ENCODE measurements at places on chromosomes 3 and 15.
A peak's percentile ranks its signal among the peaks of the same experiment; 100 is the strongest.

DNA sequence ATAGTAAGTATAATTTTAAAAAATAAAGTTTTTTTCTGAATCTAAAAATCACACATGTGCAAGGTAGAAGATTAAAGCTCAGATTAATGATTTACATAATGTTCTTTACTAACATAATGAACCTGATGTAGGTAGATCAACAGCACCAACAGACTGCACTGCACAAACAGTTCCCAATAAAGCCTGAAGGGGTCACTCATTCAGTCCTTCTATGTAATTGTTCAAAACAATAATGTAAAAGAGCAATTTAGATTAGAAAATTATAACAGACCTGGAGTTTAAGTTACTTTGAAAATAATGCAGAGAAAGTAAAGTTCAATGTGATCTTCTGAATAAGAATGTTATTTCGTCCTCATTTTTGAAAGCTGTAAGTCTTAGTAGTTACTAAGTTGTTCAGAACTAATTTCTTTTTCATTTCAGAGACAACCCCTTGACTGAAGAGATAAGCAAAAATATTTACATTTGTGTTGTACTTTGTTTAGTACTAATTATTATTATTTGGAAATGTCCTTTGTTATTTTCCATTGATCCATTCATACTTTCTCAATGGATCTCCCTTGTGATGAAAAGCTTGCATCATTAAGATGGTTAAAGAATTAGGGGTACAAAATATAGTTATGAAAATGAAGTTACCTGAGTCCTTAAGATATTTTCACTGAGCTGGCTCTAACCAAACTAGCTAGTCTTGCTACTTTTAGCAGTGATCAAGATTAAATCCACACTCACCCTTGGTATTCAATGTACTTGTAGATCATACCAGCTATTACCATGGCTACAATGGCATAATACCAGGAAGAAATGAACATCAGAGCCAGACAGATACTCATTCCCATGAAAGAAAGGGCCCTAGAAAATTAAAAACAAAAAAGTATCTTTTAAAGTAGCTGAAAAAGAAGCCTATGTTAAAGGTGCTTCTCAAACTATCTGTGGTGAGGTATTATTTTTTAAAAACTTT lies 16.8 kb downstream of the EMC4 start:
- peak; percentile 23 for DNase-seq

DNA sequence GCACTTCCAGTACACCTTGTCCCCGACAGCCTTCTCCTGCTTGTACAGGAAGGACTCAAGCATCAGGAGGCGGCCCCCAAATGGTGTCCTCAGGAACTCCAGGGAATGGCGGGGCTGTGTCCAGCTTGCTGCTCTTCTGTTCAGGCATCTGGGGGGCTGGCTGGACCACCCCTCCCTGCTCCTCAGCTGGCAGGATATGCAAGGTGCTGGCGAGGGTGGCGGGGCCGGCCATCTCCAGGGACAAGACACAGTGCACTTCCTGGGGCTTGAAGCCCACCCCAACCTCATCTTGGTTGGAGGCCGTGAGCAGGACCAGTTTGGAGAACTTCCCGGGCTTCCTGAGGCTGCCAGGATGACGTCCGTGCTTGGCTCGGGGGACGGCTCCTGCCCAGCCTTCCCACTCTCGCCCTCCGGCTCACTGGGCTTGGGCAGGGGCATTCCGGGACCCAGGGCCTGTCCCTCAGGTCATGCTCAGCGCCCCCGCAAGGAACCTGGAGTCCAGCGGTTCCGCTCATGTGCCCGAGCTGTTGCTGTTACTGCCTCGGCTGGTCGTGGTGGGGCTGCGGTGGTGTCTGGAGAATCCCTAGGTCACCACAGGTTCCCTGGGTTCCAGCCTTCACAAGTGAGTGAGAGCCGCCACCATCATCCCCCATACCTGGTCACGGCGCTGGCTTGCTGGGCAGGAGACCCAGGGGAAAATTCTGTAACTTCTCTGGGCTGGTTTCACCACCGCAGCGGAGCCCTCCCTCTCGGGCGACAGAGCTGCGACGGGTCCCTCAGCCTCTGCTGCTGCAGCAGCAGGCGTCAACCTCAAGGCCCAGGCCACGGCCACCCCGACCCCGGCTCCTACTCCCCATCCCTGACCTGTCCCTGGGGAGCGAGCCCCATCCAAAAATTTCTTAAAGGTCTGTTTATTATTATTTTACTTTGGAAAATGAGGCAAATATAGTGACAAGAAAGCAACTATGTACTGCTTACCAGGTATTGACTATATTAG lies 82.8 kb upstream of the FXR1 start:
- no peak for DNase-seq

DNA sequence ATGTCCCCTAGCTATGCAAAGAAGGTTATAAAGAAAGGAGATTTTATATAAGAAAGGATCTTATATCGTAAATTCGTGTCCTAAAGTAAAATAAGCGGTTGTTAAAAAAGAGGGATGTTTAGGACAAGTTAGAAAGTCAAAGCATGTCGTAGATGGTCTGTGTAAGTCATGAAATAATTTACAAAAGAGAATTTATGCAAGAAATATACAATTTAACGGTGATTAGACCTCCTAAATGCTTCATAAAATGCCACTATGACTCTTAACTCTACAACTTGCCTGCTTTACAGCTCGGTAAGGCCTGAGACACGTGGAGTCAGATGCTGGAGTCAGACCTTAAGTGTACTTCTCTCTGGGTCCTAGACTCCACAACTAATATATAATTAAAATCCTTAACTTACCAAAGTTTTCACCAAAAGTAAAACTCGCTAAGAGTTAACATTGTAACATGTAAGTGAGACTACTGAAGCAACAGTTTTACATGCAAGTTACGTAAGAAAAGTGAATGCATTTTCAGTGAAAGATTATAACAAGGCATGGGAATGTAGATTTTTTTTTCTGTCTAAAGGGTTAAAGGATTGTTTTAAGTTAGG lies 13.3 kb upstream of the SRPRB start:
- DNase-seq: no peak

- DNase-seq: no peak
Observed at GRCh38 chr3:146628671-146629070, 23.5 kb upstream of the PLSCR5 start.

DNA sequence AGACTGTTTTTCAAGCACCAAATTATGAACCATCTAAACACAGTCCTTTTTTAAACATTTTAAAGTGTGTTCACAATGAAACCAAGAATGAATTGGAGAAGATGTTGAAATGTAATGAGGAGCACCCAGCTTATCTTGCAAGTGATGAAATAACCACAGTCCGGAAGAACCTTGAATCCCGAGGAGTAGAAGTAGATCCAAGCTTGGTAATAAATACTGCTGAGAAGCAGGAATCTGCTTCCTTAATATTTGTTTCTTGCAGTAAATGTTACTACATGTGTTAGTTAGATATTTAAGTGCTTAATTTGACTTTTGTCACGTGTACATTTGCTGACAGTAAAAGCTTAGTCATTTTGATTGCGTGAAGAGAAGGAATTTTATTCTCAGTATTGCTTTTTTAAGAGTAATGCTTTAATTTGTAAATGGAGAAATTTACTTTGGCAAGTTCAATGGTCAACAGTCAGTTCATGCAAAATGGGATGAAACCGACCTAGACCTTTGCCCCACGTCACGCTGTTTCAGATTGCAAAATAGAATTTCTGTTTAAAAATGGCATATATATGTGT lies 69.8 kb downstream of the OPA1 start:
- no peak for DNase-seq

DNA sequence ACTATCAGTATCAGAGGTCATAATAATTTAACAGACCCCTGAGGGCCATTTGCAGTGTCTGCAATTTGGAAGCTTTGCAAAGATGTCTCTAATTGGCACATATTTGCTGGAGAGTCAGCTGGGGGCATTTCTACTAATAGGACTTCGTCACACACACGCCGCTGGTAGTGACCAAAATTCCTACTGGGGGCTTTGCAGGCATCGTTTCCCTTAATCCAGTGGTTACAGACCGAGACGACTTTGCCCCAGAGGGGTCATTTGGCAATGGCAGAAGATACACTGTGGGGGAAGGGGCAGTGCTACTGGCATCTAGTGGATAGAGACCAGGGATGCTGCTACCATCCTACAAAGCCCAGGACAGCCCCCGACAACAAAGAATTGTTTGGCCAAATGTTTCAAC lies 151.0 kb upstream of the LRTM1 start:
- no peak for DNase-seq

Data from stimulated activated CD4-positive, alpha-beta T cell treated with anti-CD3 and anti-CD28 coated beads, TNF-alpha, amount 100 ng/mL, for 4 hours (primary cell).